CD4-positive, alpha-beta memory T cell (primary cell): ENCODE measurements at places on chromosomes 7 and 10. TPM values are rescaled to one million over a fixed set of nuclear protein-coding genes. Genes with fewer than 3 reads are reported as not detected.

CELF2 gene
- 180 TPM for total RNA-seq

OR9A2 gene
- total RNA-seq = not detected

MBL2 gene
- total RNA-seq = not detected

PIK3CG gene
- 32.3 TPM for total RNA-seq

NKX1-2 gene
- not detected for total RNA-seq

IFIT2 gene
- 10.7 TPM for total RNA-seq

CYP2E1 gene
- total RNA-seq = 2.8 TPM

GPR141 gene
- not detected for total RNA-seq

SDHAF3 gene
- total RNA-seq = 13.2 TPM

MYL7 gene
- total RNA-seq = not detected

SEMA4G gene
- 1.4 TPM for total RNA-seq

CFAP69 gene
- total RNA-seq = not detected

AKR1C2 gene
- not detected for total RNA-seq

CPA4 gene
- total RNA-seq = not detected

KRIT1 gene
- 80.7 TPM for total RNA-seq

HTR7 gene
- total RNA-seq = not detected

MSMB gene
- not detected for total RNA-seq

UNCX gene
- total RNA-seq = not detected

CDHR3 gene
- 12.1 TPM for total RNA-seq

MMRN2 gene
- total RNA-seq = 0.20 TPM

IFIT1 gene
- 5.1 TPM for total RNA-seq

GIMAP2 gene
- total RNA-seq = 244 TPM

OR2A12 gene
- not detected for total RNA-seq

FBXO24 gene
- total RNA-seq = 1.6 TPM

CXCL12 gene
- not detected for total RNA-seq

RHOBTB1 gene
- 0.25 TPM for total RNA-seq

MACC1 gene
- total RNA-seq = 0.09 TPM

ICA1 gene
- total RNA-seq = 1.2 TPM

MAT1A gene
- not detected for total RNA-seq

PDE1C gene
- not detected for total RNA-seq

ZNF365 gene
- 3.5 TPM for total RNA-seq

ELMO1 gene
- 131 TPM for total RNA-seq

GNAT3 gene
- not detected for total RNA-seq

NEUROD6 gene
- not detected for total RNA-seq

CC2D2B gene
- not detected for total RNA-seq

TMEM178B gene
- 0.89 TPM for total RNA-seq

INHBA gene
- total RNA-seq = not detected

PDE6C gene
- not detected for total RNA-seq
